Stimulated activated CD4-positive, alpha-beta T cell treated with anti-CD3 and anti-CD28 coated beads, Interleukin-4, amount 100 ng/mL, for 24 hours (primary cell): ENCODE measurements at places on chromosomes 3 and 15.

DNA sequence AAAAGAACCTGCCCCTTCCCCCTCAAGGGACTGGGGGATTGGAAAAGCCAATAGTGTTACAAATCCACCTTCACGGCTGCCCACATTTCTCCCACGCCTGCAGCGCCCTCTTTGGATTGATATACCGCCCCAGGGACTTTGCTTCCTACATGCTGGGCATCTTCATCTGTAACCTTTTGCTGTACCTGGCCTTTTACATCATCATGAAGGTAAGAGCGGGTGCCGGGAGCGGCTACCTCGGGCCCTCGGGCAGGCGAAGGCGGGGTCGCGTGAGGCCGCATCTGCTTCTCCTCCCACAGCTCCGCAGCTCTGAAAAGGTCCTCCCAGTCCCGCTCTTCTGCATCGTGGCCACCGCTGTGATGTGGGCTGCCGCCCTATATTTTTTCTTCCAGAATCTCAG lies 73.1 kb downstream of the USF3 start:
- DNase-seq: no peak

GRCh38 chr3:177110895-177111294 lies 86.4 kb downstream of the TBL1XR1 start:
- no peak for DNase-seq

GRCh38 chr3:23611737-23612295 lies 193.9 kb upstream of the UBE2E1 start:
- no peak for DNase-seq

DNA sequence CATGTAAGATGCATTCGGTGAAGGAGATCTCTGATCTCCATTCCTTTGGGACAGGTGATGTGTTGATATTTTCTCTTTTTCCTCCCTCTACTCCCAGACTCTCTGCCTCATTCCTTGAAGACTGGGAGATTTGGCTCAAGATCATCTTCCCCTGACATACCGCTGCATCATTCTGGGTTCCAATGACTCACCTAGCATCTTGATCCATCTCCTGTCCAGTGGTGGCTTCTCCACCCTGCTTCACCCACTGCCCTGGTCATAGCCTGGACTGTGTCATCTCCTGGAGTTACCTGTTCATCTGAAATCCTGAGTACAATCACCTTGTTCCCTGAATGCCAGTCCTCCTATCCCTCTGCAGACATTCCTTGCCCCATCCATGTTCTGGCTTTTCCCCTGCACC lies 57.4 kb upstream of the TRAK1 start:
- no peak for DNase-seq

GRCh38 chr15:27956285-27956684 lies 142.8 kb downstream of the OCA2 start:
- DNase-seq: no peak
